ENCODE measurements at places on chromosomes 2 and 18.

DNA sequence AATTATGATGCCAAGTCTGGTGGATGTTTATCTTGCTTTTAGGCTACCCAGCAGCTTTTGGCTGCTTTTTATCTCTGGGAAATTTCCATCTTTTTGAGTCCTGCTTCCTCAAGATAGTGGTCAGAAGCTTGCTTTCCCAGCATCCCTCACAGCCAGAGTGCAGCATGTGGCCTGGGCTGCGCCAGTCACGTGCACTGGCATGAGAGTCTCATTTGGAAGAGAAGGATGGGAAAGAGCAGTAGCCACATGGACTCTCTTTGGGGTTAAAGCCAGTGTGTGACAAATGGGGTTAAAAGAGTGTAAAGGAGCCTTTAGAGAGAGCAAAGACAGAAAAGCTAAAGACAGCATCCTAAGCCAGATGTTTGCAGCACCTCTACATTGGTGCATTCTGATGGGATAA is 12.7 kb downstream of the GPR39 start:
- DNase-seq, result no peak

GRCh38 chr2:200279857-200280256 is 26.6 kb upstream of the SPATS2L start:
- DNase-seq, result no peak

- DNase-seq, result peak; percentile 10
Measured at GRCh38 chr2:154549869-154550268, 148.6 kb upstream of the KCNJ3 start.

DNA sequence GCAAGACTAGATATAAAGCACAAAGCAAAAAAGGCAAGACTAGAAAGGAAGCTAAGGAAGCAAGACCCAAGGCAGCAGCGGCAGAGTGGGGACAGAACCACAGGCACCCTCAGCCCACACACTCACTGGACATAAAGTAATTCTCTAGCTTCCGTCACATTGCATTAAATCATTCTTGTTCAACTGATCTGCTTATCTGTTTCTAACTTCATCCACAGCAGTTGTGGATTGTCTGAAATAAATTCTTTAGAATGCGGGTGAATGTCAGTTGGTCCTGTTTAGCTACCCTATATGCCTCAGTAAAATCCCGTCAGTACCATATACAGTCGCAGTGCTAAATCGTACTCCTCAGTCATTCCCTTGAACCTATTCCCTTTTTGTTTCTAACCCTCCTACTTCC is 183.2 kb upstream of the SLC39A10 start:
- DNase-seq, result no peak

DNA sequence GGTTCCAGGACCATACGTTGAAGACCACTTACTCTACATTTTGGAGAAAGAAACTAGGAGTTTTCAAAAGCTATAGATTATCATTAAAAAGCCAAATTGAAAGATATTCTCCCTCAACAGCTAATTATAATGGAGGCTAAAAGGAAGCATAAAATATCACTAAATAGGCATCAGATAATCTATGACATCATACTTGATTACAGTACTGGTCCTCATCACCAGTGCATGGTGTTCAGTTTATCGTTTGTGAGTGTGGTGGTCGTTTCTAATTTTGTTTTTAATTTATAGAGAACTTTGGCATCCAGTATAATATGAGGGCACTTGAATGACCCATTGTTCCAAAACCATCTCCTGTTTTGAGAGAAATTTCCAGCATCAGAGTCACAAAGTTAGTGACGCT is 80.9 kb downstream of the HNRNPLL start:
- no peak for DNase-seq

DNA sequence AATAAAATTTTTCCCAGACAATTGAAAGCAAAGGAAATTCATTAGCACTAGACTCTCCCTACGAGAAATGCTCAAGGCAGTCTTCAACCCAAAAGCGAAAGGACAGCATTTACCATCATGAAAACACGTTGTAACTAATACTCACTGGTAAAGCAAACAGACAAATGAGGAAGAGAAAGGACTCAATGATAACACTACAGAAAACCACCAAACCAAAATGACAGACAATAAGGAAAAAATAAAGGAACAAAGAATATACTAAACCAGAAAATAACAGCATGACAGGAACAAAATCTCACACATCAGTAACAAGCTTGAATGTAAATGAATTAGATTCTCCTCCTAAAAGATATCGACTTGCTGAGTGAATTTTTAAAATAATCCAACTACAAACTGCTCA is 190.7 kb downstream of the NOL4 start:
- DNase-seq, result no peak

GRCh38 chr2:240568678-240569522 is 616 bp downstream of the RNPEPL1 start:
- peak; percentile 67 for DNase-seq

GRCh38 chr18:70158992-70159717 is 46.3 kb downstream of the RTTN start:
- no peak for DNase-seq

DNA sequence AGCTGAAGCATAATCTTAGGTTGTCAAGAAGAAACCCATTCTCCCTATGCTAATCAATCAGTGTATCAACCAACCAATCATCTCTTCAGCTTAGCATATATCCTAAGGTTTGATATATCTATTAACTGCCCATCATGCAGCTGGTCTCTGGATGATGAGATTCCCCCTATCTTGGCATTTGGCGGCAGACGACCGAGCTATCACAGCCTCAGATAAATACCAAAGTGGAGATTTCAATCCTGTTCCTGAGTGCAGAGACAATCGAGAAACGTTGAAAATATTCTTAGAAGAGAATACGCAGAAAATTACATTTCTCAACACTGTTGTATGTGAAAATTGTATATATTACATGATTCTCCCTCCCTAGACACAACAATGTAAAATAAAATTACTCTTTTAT is 259.0 kb upstream of the SIX3 start:
- DNase-seq, result no peak
